Left renal cortex interstitium (tissue), 4 donors: ENCODE measurements at places on chromosomes 12 and 14.

DNA sequence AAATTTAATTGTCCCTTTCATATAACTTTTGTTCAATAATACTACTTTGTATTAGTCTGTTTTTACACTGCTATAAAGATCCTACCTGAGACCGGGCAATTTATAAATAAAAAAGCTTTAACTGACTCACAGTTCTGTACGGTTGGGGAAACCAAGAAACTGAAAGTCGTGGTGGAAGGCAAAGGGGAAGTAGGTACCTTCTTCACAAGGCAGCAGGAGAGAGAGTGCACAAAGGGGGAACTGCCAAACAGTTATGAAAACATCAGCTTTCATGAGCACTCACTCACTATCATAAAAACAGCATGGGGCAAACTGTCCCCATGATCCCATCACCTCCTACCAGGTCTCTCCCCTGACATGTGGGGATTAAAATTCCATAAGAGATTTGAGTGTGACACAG lies 1069.0 kb downstream of the FSCB start:
- no peak for DNase-seq

DNA sequence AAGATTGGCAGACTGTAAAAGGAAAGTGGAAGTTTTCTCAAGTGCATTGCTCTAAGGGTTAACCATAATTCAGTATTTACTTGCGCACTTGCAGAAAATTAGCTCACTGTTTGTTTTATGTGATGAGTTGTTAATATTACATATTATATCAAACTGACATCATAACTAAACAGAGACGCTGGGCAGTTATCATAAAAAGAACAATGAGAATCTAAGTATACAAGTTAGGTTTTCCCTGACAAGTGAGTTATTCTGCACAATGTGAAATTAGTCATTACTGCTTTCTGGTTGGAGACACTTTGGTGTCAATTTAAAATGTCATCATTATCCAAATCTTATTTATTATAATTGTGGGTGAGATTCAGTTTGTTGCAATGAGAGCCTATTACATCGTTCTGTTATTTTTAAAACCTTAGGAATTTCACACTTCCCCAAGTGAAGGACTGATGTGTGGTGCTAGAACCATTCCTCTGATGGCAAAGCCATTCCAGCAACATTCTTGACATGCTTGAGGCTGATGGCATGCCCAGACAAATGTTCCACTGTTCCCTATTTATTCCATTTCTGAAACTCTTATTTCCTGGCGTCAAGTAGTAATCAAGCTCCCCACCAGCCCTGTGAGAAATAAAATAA lies 90.1 kb upstream of the FLRT2 start:
- DNase-seq: no peak

GRCh38 chr12:108876550-108876949 lies 3.3 kb upstream of the DAO start:
- DNase-seq: no peak

GRCh38 chr12:124548854-124549378 lies 18.5 kb downstream of the NCOR2 start:
- DNase-seq: no peak

GRCh38 chr12:59626382-59626781 lies 30.6 kb downstream of the SLC16A7 start:
- no peak for DNase-seq

GRCh38 chr12:124480469-124481256 lies 86.7 kb downstream of the NCOR2 start:
- peak; percentile 65 for DNase-seq
